ENCODE measurements at places on chromosomes 6 and 20.

DNA sequence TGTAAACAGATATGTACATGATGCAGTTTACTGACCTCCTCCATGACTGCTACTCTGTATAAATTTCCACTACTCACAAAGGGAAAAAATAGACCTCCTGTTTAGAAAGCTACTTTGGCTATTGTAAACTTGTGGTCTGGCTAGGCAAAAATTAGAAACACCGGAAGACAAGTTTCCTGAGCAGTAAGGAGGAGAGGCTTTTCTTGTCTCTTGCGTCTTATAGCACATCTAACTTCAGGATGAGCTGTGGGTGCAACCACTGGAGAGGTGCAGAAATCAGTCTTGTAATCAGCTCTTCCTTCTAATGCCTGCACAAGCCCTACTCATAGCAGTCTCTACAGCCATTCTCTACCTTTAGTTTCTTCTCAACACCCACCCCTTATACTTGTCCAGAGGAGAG is 296.5 kb upstream of the SLC35B3 start:
- DNase-seq, result no peak

DNA sequence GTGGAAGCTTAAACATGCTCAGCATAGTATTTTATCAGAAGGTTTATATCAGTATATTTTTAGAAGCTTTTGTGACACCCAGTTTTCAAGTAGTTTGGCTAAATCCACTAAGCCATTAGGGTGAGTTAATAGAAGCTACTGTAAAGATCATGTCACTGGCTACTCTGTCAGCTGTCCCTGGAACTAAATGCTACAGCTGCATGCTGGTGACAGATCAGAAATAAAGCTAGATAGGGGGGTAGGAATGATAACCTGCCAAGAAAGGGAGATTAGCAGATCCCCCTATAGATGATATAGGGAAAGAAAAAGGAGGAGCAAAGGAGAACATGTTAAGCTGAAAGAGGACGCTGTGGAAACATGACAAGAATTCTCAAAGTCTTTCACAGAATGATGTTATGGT is 363.2 kb downstream of the QKI start:
- no peak for DNase-seq

GRCh38 chr20:34535857-34536256 is 19.6 kb downstream of the DYNLRB1 start:
- no peak for DNase-seq

DNA sequence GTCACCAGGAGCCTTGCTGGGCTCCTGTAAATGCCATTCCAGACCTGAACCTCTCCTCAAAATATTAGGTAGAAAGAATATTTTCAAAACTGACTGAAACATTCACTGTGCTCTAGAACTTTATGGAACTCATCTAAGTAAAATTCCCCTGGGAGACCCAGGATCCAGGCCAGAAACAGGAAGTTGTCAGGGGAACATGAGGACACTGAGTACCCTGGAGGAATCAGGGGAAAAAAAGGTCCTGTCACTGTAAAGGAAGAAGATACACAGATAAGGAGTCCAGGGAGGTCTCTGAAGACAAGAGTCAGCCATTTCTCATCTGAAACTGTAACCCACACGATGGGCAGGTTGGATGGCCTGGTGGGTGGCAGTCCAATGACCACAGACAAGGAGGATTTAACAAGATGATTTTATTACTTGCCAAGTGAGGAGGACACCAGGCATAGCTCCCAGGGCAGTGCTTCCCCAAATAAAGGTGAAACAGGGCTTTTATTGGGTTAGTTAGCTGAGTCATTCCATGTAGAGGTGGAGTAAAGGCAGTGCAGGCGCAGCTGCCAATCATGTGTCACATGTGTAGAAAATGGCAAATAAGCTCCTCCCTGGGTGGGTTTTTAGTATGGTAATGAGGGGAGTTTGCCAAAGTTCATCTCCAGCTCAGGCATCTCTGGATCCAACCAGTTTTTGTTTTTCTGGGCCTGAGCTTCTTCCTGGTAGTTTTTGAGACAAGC is 138.5 kb downstream of the RCAN2 start:
- DNase-seq, result no peak

GRCh38 chr20:3658716-3659491 is 4.3 kb downstream of the GFRA4 start:
- no peak for DNase-seq

- DNase-seq, result peak; percentile 4
These were observed 94.4 kb upstream of the CD93 start for GRCh38 chr20:23180451-23180921.
